ENCODE measurements at places on chromosomes 4 and X.

DNA sequence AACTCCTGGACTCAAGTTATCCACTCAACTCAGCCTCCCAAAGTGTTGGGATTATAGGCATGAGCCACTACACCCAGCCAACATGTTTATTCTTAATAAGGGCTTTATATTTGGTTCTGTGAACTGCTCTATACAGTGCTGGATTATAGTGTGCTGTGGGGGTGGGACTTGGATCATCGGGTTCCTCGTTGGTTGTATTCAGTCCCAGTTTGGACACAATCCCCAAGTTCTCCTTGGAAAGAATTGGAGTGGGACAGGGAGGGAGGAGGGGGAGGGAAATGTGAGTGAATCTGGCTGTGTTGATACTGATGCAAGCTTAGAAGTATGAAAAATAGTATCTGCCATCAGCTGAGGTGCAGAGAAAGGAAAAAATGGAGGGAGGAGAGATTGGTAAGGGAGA is 121.3 kb downstream of the KIT start:
- DNase-seq, result no peak

GRCh38 chrX:118740276-118740889 is 13.0 kb downstream of the IL13RA1 start:
- DNase-seq, result no peak

GRCh38 chr4:14180983-14181601 is 553.6 kb upstream of the BOD1L1 start:
- no peak for DNase-seq

- no peak for DNase-seq
These were observed 152.5 kb upstream of the SPRY1 start for GRCh38 chr4:123244137-123244536.

DNA sequence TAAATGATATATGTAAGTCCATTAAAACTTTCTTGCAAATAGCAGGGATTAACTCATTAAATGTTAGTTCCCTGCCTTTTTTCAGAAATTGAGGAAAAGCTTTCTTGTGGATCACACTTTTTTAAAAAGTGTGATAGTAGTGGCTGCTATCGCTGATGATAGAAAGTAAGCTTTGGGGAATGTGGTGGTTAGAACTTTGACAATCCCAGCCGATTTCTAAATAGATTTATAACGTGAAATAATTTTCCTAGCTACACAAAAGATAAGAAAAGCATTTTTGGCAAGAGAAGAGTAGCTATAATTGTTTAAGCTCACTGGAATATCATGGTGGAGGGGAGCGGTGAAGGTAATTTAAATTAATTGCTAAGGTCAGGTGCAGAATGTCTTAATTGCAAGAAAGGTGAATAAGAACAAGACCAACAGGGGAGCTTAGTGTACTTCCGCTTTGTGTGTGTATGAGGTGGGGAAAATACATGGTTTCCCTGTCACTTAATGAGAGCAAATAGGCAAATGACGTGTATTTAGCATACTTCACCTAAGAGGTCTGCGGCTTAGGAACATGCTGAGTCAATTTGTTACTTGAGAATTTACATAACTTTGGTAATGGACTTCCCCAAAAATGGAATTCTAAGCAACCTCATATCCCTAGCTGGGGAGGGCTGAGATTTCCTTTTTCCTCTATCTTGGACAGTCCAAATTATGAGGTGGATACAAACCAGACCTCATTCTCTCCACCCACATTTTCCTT is 11.7 kb upstream of the IL21 start:
- DNase-seq, result no peak

GRCh38 chrX:33987458-33987857 is 144.7 kb downstream of the FAM47A start:
- no peak for DNase-seq

- no peak for DNase-seq
These were observed 88.0 kb upstream of the TLR2 start for GRCh38 chr4:153595894-153596601.

DNA sequence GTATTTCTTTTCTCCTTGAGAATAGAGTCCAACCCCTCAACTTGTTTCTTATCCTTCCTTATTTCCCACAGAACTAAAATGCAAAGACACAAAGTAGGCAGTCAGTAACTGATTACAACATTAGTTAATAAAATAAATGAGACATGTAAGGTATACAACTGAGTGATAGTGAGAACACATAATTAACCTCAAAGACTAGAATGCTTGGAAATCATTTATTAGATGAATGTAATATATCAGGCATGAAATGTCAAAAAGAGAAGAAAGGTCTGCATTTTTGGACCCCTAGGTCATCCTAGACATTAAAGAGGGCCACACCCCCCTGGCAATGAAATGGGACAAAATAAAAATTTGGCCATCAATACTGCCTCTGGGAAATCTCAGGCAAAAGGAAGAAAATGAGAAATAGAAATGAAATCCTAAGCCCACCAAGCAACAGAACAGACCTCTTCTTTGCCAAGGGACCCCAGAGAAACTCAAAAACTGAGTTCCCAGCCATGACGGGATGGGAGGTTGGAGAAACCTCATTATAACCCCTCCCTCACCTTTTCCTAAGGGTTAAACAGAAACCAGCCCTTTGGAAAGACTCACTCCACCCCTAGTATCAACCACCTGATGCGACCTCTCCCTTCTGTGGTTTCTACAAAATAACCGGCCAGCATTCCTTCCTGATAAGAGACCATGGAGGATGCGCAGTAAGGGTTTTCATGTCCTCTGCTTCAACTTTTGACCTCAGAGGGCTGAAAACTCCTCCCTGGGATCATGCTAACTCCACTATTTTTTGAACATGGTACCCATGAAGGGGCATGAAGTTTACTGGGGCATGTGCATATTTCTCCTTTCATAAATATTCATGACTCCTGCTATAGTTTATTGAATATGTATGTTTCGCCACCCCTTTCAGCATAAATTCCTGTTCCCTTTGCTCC is 90.0 kb upstream of the EXOC1L start:
- no peak for DNase-seq

DNA sequence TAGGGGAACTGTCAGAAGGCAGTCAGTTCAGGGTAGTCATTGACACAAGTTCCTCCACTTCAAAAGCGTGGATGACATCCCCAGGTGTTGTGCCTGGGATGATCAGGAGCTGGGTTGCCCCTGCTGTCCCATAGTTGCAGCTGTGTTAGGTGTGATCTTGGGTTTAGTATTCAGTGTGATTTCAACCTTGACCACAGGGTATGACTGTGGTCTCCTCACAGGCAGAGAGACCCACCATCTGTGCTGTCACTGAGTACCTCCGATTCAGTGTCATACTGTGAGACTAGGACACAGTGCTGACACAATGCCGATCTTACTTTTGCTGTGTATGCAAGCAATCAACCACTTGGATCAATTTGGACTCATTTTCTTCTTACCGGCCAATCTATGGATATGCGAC is 25.2 kb downstream of the FOXR2 start:
- no peak for DNase-seq

DNA sequence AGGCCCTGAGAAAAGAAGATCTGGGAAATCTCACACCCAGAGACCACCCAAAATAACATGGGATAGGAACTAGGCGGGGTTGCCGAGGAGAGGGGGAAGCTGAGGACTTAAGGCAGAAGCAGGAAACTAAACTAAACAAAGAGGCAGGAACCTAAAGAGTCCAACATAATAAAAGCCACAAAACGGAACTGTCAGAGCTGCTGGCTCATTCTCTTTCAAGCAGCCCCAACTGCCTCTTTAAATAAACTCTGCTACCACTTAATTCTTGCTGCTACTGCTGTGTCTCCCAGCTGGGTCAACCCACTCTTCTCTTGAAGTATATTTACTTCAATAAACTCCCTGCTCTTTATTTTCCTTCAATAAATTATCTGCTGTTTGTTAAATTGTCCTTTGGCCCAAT is 44.5 kb downstream of the MAGEB16 start:
- DNase-seq, result no peak

DNA sequence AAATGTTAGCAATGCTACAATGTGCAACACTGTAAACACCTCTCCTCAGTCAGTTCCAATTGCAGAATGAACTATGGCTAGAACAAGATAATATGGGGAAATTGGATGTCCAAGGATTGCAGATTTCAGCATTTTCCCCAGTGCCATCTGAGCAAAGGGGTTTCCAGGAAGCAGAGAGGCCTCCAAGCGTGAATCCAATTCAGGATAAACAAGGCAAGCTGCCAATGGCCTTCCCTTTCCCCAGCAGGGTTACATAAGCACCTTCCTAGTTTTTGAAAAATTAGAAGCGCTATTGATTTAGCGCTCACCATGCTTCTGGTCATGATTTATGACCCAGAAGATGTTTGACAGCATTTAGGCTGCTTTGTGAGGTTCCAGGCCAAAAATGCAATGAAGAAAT is 223.0 kb upstream of the GATB start:
- no peak for DNase-seq

GRCh38 chr4:15117270-15117946 is 115.1 kb downstream of the CPEB2 start:
- no peak for DNase-seq

DNA sequence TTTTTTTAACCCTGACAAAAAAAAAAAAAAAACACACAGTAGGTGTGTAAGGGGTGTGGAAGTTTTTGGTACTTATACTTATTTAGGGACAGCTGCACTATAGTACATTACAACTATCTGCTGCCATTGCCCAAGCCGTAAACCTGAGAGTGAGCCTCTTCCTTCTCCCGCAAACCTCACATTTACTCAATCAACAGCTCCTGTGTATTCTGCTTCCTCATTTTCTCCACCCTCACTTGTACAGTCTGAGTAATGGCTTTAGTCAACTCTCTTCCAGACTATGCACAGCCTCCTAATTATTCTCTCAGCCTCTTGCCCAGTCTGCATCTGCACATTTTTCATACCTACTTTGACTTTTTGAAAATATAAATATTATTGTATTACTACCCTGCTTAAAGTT is 362.0 kb downstream of the ADAM29 start:
- DNase-seq, result no peak

DNA sequence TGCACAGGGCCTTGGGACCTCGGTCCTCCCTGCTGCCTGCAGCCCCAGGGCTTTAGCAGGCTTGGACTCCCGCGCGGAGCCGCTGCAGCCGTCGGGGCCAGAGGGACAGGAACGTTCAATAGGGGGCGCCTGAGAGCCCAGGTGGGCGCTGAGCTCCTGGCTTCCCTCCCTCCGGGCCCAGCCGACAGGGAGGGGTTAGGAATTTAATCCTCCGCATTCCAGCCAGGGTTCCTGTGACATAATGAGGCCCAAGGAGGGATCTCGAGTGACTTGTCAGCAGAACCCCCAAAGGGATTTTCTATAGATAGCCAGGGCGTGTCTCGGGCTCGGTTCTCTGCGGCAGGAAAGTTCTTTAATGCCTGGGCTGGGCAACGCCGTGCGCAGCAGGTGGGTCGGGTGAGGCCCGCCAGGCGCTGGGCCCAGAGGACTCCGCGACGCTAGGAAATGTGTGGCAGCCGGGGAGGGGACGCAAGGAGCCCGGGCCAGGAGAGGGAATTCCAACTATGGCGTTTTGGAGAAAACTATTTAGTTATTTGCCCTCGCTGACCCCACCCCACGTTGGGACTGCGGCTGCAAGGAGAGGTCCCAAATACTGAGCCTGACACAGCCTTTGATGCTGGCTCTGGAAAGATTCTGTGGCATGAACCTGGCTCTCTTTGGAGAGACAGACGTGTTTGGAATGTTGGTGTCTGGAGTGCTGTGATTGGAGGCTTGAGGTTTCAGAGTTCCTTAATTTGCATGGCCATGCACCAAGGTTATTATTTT is 285.2 kb upstream of the GATB start:
- DNase-seq, result no peak

DNA sequence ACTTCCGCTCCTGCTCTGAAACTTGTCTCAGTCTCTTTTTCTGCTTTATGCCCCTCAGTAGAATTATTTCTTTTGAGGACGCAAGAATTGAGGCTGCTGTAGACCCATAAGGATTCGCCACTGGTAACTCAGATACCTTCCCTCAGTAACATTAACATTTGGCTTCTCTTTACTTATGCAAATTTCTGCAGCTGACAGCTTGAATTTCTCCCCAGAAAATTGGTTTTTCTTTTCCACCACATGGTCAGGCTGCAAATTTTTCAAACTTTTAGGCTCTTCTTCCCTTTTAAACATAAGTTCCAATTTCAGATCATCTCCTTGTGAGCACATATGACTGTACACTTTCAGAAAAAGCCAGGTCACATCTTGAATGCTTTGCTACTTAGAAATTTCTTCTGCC is 839.3 kb upstream of the GRIA3 start:
- DNase-seq, result no peak

GRCh38 chr4:120156120-120156718 is 89.6 kb upstream of the MAD2L1 start:
- peak; percentile 39 for DNase-seq

DNA sequence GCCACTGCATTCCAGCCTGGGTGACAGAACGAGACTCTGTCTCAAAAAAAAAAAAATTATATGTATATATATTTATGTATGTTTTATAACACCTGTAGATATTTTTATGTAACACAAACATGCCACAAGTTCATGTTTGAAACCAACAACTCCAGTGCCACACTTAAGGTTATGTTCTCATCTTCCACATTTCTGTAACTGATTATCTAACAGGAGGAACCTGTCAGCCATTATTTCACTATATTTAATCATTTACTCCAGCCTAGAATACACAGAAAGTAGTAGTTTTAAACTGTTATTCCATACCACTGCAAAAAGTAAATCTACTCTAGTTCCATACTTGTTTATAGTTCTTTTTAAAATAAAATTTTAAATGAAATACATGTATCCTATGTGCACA is 32.3 kb downstream of the MCUB start:
- DNase-seq, result no peak

DNA sequence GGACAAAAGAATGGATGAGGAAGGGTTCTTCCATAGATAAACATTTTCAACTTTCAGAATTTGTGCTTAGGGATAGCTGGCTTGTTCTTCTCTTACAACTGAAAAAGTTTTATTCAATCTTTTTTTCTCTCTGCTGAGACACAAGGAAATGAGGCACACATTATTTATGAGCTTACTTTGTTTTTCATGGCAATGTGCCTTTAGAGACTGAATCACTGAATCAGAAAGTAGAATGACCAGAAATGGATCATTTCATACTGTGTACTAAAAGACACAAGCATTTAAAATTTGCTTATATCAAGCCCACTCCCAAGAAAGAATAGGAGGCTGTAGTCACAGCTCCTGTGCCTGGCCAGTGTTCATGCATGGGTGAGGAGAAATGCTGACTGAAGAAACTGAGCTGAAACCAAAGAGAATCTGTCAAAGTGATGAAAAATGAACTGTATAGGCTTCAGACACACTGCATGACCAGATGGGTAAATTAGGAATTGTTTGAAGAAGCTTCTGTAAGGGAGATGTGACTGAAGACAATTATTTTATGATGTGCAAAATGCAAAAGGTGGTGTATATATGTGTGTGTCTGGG is 413.8 kb downstream of the RAPGEF2 start:
- no peak for DNase-seq

Data from AG09319 (cell line).